ENCODE measurements at places on chromosomes 11 and 22.

GRCh38 chr22:44136112-44136511 lies 44.6 kb upstream of the PARVG start:
- DNase-seq: no peak

DNA sequence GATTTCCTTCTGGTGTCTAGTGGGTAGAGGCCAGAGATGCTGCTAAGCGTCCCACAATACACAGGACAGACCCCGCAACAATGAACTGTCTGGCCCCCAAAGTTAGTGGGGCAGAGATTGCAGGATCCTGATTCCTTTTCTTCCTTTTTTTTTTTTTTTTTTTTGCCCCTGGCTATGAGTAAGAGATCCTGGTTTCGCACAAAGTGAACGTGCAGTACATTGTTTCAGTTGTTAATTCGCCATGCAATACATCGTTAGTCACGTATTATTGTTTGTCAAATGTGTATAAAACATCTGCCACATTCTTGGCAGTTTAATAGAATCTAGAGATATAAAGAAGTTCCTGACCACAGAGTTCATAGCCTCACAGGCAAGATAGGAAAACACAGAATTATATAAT lies 20.2 kb downstream of the ST3GAL4 start:
- peak; percentile 19 for DNase-seq

DNA sequence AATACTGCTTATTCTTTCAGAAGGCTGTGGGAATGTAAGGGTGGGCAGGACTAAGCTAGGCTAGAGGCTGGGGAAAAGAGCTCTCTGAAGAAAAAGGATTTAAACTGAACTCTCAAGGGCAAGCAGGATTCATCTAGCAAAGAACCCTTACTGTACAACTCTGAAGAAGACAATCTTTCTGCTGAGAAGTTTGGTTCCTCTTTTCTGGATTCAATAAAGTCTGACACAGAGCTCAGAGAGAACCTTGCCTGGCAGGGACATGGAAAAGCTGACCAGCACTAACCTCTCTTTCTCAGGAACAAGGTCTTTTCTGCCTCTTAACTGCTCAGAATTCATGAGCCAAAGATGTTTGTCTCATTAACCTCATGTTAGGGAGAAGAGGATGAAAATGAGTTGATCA lies 388.4 kb upstream of the DDI1 start:
- DNase-seq: no peak

GRCh38 chr11:36458129-36458915 lies 51.8 kb downstream of the TRAF6 start:
- DNase-seq: no peak

GRCh38 chr11:92460213-92460612 lies 235.6 kb downstream of the FAT3 start:
- no peak for DNase-seq

- DNase-seq: no peak
These were observed 170.4 kb upstream of the CCDC90B start for GRCh38 chr11:83456566-83456965.

DNA sequence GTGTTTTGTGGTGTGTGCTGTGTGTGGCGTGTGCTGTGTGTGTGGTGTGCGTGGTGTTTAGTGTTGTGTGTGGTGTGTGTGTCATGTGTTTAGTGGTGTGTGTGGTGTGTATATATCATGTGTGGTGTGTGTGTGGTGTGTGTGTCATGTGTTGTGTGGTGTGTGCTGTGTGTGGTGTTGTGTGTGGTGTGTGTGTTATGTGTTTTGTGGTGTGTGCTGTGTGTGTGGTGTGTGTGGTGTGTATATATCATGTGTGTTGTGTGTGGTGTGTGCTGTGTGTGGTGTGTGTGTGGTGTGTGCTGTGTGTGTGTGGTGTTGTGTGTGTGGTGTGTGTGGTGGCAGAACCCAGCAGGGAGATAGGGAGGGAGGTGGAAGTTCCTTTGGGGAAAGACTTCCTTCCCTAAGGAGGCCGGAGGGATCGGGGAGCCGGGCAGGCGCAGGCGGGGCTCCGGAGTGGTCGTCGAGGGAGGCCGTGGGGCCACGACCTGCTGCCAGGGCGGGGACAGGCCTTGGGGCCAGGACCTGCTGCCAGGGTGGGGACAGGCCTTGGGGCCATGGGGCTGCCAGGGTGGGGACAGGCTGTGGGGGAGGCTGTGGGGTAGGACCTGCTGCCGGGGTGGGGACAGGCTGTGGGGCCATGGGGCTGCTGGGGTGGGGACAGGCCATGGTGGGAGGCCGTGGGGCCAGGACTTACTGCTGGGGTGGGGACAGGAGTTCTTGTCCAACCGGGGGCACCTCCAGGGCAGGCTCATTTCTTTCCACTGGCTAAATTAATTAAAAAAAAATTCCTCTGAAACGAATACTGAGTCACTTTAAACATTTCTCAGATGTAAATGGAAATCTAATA lies 15.2 kb downstream of the PIM3 start:
- no peak for DNase-seq

- no peak for DNase-seq
These were observed 805.2 kb upstream of the CCDC90B start for GRCh38 chr11:84091212-84091986.

GRCh38 chr11:8067567-8067928 lies 13.5 kb upstream of the TUB start:
- DNase-seq: no peak

DNA sequence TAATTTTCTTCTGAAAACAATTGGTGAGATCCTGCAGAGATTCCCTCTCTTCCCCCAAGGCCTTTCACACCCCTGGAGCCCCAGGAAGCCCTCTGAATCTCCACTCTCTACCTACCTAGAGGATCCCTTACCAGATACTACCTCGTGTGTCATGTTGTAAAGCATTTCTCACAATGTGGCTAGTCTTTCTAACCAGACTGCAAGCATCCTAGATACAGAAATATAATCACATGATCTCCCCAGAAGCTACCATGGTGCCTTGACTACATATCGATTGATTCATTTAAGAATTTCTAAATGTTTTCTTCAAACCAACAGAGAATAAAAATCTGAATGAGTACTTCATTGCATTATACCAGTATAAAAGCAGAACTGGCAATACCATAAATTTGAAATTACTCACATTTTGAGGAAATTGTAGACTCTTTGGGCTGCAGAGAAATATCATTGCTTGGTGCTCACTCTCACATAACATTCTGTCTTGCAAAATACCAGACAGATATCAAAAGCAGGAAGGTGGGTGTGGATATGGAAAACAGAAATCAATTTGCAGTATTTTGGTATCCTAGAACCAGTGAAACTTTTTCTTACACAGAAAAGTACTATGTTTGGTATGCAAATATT lies 113.5 kb downstream of the MAML2 start:
- no peak for DNase-seq

DNA sequence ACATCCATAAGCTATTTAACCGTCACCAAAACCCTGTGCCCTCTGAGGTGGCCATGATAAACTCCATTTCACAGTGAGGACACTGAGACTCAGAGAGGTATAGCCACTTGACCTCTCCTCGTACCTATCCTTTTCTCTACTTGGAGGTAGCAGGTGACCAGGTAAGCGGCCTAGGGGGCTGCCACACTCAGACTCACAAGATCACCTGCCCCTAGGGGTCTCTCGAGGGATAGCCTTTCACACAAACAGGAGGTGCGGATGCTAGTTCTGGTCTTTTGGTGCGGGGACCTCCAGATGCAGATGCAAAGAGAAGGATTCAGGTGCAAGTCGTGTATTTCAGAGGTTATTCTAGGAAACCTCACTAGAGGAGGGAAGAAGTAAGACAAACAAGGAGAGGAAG lies 14.6 kb downstream of the MS4A18 start:
- no peak for DNase-seq

GRCh38 chr11:69041516-69041915 lies 7.2 kb upstream of the TPCN2 start:
- peak; percentile 32 for DNase-seq

DNA sequence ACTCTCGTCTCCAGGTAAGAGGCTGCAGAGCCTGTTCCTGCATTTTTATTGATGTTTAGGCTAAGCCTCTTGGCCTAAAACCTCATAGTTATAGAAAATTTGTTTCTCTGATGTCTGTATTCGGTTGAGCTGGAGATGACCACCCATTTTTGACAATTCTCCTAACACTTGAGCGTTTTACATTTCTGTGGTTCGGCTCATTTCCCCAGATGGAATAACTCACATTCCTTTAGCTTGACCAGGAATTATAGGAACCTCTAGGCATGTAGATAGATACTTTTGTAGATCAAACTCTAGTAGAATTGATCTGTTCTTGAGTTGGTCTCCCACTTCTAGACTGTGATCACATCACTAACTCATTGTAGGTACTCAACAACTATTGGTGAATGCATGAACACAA lies 172.6 kb upstream of the CADM1 start:
- DNase-seq: peak; percentile 93

GRCh38 chr11:119839476-119840133 lies 110.6 kb upstream of the NECTIN1 start:
- DNase-seq: no peak

GRCh38 chr11:123143921-123144320 lies 51.1 kb downstream of the CLMP start:
- no peak for DNase-seq

- no peak for DNase-seq
These were observed 380.2 kb downstream of the TMEM135 start for GRCh38 chr11:87417951-87418350.

DNA sequence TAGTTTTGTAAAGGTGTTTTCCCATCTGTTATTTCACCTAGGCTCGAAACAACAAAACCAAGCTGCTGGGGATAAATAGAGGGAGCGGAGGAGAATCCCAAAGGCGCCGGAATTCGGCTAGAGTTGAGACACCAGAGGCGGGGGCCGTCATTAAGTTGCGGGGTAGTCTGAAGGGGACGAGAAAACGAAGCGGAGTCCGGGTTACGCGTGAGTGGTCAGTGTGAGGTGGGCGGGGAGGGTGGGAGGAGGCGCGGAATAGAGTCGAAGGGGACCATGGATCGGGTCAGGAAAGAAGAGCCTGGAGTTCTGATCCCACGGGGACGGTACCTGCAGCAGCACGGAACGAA lies 361 bp downstream of the SRPRA start:
- no peak for DNase-seq

- no peak for DNase-seq
These were observed 1.3 kb downstream of the CBL start for GRCh38 chr11:119207415-119207960.

DNA sequence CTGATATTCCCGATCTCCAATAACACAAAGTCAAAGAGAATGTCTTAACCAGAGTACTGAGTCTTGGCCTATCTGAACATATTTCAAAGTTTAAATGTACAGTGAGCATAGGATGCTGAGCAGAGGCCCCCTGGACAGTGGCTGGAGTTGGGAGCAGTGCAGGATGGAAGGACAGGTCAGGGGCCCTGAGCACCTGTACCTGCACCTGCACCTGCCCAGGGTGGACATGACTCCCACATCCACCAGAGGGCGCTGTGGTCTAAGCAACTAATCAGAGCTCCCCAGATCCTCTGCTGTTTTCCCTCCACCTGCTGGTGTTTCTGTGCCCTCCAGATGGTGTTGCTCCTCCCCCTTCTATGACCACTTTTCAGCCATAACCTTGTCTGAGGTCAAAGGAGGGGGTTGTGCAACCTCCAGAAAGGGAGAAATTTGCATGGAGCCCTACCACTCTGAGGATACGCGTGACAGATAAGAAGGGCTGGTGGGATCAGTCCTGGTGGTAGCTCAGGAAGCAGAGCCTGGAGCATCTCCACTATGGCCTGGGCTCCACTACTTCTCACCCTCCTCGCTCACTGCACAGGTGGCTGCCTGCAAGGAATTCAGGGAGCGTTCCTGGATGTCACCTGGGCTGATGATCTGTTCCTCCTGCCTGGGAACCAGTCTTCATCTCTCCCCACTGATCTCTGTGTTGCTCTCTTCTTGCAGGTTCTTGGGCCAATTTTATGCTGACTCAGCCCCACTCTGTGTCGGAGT lies 49.1 kb upstream of the VPREB1 start:
- DNase-seq: peak; percentile 45

DNA sequence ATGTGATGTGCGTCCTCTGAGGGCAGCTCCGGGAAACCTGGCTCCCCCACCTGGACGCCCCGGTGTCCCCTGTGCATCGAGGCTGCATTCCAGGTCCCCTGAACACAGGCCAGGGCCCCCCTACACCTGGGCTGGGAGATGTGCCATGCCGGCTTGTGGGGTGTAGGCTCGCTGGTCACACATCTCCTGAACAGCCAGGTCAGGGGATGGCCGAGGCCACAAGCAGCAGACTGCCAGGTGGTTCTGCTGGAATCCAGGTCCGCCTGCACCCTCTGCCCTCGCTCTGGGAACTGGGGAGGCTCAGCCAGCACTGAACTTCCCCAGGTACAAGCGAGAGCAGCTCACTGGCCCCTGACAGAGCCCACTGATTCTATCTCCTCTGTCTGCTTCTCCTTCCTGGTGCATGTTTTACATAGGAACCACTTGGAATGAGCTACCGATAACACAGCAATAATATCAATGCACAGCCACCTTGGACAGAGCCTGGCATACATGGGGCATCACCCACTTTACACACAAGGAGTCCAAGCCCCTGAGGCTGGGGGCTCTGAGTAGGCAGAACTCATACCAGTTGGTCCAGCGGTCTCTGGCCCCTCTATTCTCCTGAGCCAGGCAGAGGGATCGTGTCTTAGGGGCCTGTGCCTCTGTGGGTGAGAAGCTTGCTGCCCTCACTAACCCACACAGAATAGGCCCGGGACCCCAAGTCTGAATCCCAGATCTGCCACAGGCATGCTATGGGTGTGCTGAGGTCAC lies 46.8 kb downstream of the TBX1 start:
- DNase-seq: no peak

GRCh38 chr11:70155386-70155785 lies 47.7 kb upstream of the FADD start:
- no peak for DNase-seq

DNA sequence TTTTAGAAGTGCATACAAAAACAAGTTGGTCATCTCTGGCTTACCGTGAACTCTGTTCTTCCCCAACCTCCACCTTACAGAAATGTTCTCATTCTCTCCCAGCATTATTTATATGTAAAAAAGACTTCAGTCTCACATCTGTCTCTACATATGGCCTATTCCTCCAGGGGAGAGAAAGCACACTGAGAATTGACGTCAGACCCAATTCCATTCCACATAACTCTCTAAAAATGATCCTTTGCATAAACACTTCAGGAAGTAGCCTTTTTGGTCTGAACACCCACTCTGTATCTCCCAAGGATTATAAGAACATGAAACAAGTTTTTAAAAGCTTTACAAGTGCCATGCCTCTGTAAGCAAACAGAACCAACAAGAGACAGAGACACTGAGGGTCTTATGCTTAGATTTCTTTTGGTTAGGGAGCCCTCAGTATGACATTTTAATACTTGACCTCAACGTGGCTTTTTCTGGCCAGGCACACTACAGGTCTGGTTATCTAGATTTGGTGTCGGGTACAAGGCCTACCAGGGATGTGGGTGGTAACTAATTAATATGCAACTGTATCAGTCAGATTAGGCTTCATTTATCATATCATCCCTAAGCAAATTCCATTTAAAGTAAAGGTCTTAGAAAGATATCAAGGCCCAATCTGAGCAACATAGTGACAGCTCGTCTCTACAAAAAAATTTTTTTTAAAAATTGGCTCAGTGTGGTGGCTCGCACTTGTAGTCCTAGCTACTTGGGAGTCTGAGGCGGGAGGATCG lies 48.5 kb upstream of the PPP2R1B start:
- peak; percentile 82 for DNase-seq

DNA sequence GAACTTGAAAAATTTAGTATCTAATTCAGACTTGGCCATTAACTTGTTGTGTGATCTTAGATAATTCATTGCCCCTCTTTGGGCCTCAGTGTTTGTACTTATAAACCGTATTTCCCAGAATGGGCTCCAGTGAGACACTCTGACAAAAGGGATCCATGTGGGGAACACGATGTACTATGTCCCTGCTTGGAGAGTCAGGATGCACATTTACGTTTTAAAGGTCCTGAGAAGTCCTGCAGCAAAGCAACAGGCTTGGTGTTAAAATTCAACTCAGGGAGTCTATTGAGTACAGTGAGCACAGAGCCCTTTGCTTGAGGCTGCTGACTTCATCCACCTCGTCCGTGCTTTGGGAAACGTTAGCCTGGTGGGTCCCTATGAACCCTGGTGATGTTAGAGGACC lies 9.0 kb downstream of the WNT11 start:
- no peak for DNase-seq
